ENCODE measurements at places on chromosomes 3 and 15.

GRCh38 chr3:15310491-15311370 lies 21.7 kb downstream of the SH3BP5 start:
- DNase-seq: no peak

DNA sequence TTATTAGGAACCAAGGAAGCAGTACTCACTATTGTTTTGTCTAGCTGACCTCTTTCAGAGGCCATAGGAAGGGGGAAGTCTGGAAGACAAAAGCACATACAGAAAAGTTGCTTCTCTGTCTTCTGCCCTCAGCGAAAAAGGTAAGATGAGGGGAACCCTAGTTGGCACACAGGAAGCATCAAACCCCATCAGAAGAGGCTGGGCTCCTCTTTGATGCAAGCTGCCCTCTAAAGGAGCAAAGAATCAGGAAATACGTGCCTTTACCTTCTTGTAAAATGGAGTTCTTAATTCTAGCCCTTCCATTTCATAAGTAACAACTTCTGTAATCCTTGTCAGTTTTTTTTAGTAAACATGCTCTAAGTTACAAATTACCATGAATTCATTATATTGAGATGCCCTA lies 12.5 kb downstream of the SPINK8 start:
- DNase-seq: no peak

- no peak for DNase-seq
Measured at GRCh38 chr3:24166515-24166914, 221.4 kb downstream of the NR1D2 start.

DNA sequence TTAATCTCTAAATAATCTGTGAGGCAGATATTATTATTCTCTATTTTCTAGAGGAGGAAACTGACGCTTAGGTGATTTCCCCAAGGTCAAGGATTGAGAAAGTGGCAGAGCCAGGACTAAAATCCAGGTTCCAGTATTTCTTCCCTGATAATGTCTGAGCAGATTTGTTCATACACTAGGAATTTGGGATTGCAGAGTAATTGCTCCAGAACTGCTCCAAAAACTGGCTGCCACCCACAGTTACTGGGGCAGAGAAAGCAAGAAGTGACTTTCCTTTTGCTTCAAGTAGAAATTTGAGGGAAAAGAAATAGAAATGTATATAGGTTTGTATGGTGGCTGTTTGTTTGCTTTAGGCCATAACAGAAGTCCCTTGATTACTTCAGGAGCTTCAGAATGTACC lies 60.6 kb downstream of the SLC12A8 start:
- DNase-seq: no peak

DNA sequence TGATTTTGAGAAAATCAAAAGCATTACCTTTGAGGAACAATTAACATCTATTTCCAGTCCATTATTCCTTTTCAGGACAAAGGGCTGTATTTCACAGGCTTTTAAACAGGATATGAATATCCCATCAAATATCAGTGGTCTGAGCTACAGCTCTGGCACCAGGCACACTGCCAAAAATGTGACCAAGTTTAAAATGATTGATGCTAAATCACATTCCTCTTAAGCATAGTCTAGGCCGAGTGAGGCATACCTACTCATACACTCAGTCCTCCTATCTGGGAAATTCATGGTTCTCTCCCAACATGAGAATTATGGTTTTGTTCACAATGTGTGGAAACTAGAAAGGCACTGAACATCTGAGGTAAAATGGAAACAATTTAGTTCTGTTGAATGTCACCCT lies 683.5 kb downstream of the TUSC7 start:
- no peak for DNase-seq

- no peak for DNase-seq
Measured at GRCh38 chr15:44186705-44187104, 8.4 kb downstream of the FRMD5 start.

DNA sequence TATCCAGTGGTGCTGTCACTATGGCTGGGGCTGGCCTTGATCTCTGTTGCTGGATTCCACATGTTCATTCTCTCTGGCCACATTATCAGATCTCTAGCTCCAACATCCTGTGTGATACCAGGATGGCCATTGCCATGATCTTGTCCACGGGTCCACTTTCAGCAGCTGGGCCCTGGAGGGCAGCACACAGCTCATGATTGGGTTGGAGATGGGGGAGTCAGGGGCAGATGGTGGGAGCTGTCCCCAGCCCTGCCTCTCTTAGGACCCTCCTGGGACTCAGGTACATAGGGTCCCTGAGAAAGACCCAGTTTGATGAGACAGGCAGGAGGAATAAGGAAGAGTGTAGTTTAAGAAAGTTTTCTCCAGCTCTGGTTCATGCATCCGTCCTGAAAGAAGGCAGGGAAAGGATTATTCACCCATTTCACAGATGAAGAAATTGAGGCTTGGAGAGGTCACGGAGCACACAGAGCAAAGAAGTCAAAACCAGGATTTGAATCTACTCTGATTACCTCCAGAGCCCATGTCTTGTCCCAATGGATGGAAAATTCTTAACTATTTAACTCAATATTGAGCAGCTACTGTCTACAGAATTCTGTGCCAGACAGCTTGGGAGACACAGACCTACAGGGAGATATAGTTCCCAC lies 100.5 kb downstream of the LINGO1 start:
- no peak for DNase-seq

- peak; percentile 72 for DNase-seq
Measured at GRCh38 chr3:193788189-193788991, 195.4 kb downstream of the OPA1 start.

DNA sequence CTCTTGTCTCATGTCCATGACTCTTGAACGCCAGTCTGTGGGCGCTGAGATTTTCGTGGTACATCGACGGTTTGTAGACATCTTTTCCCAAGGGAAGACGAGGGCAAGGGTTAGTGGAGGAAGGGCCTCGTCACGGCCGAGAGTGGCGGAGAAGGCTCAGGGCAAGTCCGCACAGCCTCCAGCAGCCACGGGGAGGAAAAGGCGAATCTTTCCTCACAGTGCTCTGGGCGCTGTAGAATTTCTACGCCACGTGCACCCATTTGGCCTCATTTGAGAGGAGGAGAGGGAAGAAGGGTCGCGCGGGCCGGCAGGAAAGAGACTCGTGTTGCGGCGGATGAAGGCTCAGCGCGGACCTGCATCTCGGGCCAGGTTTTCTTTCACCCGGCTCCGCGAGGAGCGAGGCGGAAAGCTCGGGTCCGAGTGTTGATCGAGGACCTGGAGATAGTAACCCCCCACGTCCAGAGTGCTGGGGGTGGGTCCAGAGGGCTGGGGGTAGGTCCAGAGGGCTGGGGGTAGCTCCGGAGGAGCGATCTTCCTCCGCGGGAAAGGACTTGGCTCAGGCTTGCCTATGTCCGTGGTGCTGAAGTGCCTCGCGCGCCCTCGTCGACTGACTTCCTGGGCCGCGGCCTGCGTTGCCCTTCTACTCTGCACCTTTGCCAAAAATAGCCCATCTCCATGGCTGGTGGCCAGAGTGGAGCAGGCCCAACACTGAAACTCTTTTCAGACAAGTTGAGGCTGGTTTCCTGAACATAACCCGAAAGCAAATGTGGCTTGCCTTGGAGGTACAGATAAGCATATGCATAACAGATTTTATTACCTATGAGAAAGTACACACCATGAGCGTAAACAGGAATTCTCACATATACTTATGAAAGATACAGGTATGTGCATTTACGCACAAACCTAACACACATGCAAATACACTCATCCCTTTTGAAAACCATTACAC lies 1.1 kb downstream of the SLC35G2 start:
- no peak for DNase-seq

- no peak for DNase-seq
Measured at GRCh38 chr3:78978037-78978436, 789.8 kb downstream of the ROBO1 start.

GRCh38 chr3:191987831-191988350 lies 526.9 kb downstream of the PYDC2 start:
- DNase-seq: no peak

GRCh38 chr3:79018671-79019136 lies 749.1 kb downstream of the ROBO1 start:
- DNase-seq: no peak

DNA sequence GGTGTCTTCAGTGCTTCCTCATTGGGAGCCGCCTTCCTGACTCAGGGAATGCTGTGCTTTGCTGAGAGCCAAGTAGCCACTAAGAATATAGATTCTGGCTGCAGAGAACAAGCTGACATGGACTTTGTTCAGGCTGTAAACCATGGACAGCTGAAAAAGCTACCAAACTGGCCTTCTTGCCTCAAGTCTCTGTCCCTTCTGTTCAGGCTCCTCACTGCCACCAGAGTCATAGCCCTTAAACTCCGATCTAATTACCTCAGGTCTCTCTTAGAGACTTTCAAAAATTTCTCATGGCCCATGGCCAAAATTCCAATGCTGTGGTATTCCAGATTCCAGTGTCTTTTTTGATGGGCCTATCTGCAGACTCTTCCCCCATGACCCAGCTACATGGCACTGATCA lies 19.4 kb upstream of the PTX3 start:
- no peak for DNase-seq

DNA sequence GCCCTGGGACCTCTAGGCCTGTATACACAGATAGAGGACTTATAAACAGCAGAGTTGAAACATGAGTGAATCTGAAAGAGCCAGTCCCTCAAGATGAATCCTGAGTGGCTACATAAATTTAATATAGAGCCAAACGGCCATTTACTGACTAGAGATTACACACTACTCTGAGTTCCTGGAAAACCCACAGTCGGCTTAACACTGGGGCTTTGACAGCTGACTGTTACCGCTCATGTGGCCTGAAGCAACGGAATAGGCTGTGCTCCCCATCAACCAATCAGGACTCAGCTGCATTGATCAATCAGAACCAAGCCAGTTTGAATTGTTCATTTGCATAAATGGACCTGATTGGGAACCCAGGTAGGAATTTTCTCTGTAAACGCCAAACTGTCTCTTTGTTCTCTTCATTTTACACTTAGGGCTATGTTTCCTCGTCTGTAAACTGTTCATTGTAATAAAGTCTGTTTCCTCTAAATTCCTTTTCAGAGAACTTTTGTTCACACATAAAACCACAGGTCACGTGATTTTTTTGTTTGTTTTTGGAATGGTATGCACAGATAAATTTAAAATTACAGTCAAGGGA lies 40.5 kb downstream of the CCNL1 start:
- no peak for DNase-seq

DNA sequence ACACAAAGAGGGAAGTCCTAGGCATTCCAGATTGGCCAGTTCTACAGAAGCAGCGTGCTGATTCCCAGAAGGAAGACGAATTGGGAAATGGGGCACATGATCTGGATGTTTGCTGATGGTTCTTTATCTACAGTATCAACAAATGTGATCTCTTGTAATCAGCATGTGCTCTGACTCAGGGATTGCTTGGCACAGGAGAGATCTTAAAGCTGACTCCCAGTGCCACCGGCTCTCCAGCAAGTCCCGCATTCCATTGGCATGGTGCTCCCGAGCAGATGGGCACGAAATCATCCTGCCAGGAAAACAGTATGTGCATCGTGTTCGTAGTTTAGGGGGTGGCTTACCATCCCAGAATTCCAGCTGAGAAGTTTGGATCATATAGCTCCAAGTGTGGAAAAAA lies 259.9 kb upstream of the NR2F2 start:
- DNase-seq: no peak

DNA sequence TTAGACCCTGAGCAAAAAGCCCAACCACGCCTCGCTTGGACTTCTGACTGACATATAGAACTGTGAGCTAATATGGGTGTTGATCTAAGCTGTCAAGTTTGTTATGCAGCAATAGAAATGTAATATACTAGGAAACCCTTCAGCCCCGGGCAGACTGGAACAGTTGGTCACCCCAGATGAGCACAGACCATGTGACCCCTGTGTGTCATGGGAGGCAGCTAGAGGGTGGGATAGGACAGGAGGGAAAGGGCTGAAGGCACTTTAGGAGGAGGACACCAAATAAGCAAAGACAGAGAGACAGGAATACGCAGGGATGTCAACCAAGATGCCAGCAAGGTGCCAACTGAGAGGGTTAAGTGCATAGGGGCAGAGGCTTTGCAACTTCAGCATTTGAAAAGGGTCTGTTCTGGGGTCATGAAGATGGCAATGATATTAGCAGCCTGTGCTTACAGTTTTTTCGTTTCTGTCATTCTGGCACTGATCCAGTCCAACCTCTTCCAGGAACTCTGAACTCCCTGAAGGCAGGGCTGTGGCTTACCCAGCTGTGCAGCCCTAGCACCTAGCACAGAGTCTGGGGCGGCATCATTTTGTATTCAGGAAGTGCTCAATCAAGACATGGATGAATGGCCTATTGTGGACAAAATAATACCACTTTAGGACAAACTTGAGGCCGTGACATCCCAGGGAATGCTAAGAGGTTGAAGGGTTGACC lies 51.4 kb downstream of the HES1 start:
- no peak for DNase-seq

DNA sequence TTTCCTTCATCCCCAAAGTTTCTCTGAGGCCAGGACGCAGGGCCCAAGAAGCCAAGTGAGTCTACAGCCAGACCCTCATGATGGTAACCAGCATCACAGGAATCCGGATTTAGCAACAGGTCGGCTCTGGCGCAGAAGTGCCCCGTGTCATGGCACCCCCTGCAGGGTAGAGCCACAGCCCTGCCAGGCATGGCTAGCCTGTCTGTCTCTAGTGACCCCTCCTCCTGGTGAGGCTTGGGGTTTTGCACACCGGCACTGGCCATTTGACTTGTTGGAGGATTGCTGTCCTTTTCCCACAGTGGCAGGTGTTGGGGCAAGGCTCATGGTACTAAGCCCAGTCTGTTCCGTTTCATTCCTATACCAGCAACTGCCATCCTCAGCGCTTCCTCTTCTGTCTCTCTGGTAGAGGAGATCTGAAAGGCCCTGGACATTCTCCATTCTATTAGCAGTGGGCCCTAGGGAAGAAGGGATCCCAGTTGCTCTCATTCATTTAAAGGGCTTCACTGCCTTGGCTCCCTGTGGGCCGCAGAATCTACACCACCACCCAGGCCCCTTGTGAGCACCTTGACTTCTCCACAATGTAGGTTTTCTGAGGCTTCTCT lies 9.4 kb upstream of the CHAC1 start:
- DNase-seq: no peak

GRCh38 chr3:17151598-17152373 lies 267.0 kb downstream of the PLCL2 start:
- no peak for DNase-seq

GRCh38 chr3:136938334-136938733 lies 19.4 kb upstream of the IL20RB start:
- DNase-seq: no peak

GRCh38 chr15:55823699-55824340 lies 80.9 kb upstream of the PRTG start:
- DNase-seq: no peak

- DNase-seq: no peak
Measured at GRCh38 chr3:111538111-111538510, 3.9 kb upstream of the CD96 start.

DNA sequence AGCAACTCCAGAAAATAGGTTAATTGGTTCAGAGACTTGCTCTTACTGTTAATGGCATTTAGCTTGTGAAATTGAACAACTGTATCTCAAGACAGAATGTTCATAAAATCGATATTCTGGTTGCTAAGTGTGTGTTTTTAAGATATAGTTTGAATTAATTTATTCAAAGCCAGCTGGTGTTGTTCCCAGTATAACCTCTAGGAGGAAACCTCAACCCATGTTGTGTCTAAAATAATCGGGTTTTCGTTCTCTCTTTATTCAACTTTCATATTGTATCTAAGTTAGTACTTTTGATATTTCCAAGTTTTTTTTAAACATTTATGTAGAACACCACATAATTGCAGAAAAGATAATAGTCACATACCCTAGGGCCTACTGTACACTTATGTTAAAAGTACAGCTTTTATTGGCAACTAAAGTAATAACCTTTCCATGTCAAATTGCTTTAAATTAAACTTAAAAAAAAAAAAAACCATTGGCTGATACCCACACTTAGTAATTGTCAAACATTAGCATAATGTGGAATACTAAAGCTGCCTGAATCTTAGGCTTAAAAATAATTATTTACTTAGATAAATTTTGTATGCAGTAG lies 90.9 kb downstream of the SAMMSON start:
- no peak for DNase-seq

GRCh38 chr15:33001926-33002325 lies 192.6 kb downstream of the FMN1 start:
- no peak for DNase-seq

Measured in D721Med (cell line).